NCI-H510A treated with DMSO at 0.1 percent for 48 hours (cell line): ENCODE measurements at places on chromosomes 1 and 21.

DNA sequence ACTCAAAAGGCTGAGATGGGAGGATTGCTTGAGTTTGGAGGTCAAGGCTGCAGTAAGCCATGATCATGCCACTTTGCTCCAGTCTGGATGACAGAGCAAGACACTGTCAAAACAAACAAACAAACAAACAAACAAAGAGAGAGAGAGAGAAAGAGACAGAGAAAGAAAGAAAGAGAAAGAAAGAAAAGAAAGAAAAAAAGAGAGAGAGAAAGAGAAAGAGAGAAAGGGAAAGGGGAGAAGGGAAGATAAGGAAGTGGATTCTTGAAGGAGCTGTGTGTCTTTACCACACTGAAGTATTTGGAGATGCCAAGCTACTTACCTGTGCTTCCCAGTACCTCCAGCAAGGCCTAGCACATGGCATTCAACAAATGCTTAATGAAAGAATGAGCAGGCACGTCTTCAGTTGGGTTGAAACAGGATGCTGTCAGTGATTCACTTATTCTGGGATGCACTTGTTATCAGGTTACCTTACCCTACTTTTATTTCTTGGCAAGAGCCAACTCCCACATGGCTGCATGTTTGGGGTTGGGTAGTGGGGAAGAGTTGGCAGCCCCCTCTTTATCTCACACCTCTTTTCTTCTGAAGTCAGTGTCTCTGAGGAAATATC, 28.8 kb downstream of the CD101 start:
- no peak for DNase-seq

- no peak for DNase-seq
Observed at GRCh38 chr1:165645654-165646366, 14.8 kb downstream of the MGST3 start.

DNA sequence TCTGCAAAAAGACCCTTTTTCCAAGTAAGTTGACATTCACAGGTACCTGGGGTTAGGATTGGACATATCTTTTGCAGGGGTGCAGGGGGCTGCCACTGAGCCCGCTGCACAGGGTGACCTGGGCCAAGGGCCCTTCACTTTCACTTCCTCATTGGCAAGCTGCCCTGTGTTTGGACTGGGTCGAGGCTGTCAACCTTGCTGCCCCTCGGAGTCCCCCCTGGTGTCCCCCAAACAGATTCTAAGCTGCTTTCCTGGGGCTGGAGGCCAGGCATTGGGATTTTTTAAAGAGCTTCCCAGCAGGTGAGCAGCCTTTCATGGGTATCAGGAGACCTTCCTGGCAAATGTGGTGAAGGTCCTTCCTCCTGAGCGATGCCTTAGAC, 7.9 kb upstream of the UMODL1 start:
- peak; percentile 57 for DNase-seq

DNA sequence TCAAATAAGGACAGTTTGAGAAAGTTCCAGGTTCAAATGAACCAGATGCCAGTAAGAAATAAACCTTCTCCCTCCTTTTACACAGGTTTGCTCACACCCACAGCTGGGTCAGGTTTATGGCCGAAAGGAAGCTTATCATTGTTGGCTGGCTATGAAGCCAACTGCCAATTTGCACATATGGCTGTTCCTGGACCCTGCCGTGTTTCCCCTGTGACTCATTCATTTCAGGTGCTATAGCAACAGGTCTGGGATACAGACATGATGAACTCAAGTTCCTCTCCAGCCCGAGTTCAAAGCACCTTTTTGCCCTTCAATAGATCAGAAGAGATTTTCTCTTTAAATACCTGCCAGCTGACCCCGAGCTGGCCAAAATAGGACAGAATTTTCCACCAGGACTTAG, 134.4 kb upstream of the SMYD2 start:
- DNase-seq: no peak

DNA sequence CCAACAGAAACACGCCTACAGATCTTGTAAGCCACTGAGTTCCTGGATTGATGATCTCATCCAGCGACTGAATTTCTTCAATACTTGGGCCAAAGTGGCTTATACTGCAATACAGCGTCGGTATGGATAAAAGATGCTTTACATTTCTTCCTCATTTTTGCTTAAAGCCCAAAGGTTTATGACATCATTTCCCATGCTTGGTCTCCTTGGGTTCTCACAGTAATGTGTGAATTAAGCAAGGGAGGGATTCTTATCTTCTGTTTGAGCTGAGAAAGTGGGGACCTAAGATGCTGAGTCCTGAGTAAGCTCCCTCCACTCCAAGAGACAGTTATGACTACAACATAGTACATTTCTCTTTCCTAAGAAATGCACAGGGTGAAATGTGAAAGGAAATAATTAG, 39.5 kb downstream of the LBR start:
- DNase-seq: no peak

DNA sequence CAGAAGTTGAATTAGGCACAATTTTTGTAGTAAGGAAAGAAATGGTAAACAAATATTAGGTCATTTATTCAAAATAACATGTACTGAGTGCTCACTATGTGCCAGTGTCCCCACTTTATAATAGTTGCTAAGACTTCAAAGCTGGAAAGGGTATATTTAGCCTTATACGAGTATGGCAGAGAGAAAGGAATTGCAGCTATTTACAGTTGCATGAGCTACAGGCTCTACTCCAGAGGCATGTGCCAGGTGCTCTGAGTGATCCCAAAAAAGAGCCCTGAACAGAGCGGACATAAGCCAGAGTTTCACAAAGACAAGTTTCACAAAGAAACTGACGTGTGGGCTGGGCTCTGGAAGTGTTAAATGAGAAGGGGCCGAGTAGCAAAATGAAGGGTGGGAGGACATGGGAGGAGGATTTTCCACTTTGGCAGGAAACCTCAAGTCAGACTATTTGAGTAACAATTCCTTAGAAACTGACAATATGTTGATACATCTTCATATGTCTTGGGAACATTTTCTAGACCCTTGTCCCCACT, 40.9 kb downstream of the FASLG start:
- no peak for DNase-seq

DNA sequence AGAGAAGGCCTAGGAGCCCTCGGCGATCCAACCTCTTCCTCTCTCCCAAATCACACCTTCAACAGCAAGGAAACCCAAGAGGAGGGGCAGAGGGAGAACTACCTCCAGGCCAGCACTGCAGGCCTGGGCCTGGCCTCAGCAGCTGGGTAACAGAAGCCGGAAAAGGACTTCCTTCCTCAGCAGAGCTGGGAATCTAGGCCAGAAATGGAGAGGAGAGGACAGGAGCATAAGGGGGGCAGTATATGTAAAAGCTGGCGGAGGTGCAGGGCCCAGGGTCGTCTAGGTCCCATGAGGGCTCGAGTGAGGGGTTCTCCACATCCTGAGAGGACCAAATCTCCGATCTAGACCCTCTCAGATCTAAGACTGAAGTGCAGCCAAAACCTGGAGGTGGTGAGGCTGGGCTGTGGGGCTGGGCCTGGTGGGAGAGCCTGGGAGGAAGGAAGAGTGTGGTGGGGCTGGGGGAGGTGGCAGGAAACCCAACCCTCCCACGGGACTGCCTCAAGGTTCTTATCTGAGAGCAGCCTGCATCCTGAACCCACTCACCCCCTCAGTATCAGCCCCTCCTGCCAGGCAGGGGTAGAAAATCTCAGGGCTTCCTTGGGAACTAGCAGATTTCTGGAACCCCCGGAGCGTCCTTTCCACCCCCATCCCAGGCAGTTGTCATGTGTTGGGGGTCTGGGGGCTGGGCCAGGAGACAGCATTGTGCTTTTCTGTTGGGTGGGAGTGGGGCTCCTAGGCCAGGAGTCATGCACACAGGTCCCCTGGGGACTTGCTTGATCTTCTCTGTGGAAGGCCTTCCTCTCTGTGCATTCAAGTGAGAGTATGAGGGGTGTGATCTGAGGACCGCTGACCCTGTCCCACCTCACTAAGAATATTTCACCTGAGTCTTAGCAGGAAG, 33.0 kb downstream of the PIK3C2B start:
- DNase-seq: no peak

DNA sequence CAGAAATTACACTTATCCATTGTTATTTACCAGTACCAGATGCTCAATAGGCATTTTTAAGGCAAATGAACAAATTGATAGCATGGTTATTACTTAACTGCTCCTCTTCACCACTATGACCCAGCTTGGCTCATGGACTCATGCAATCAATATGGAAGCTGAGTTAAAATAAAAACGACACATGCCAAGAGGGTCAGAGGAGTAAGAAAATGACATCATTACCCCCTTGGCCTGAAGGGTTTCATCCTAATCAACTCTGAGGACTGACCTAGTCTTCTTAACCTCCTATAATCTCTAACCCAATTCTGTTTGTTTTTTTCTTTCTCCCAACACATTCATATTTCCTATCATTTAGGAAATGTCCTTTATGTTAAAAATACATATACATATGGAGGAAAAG, 41.6 kb downstream of the IRF2BP2 start:
- DNase-seq: no peak

GRCh38 chr1:165647517-165647916, 16.5 kb downstream of the MGST3 start:
- no peak for DNase-seq

GRCh38 chr1:206864939-206865671, at the start of gene IL20:
TSS of gene IL20 (plus strand) at chr1:206865623. CDS start at chr1:206865853, 230 bp downstream.
- no peak for DNase-seq

GRCh38 chr1:4710592-4711415, 56.4 kb downstream of the AJAP1 start:
- DNase-seq: peak; percentile 55

GRCh38 chr1:220028346-220028895, 17.9 kb downstream of the EPRS1 start:
- DNase-seq: no peak

DNA sequence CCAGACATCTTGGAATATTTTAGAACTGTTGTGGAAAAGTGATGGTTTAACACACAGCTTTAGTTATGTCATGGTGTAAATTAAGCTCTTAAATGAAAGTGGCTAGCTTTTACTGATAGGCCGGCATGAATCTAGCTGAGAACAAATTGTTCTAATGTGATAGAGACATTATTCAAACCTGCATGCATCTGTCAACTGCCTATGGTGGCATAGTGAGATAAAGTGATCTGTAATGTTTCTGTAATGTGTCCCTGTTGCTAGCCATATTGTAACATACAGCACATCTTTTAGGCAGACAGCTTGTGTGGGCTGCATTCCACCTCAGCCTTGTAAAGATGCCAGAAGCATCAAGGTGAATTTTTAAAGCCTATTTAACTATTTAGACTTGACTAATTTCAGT, 16.0 kb downstream of the LRIG2 start:
- DNase-seq: no peak

GRCh38 chr1:21266119-21266774, 24.0 kb downstream of the ECE1 start:
- DNase-seq: no peak

GRCh38 chr1:53294567-53294966, 33.3 kb downstream of the LRP8 start:
- no peak for DNase-seq

DNA sequence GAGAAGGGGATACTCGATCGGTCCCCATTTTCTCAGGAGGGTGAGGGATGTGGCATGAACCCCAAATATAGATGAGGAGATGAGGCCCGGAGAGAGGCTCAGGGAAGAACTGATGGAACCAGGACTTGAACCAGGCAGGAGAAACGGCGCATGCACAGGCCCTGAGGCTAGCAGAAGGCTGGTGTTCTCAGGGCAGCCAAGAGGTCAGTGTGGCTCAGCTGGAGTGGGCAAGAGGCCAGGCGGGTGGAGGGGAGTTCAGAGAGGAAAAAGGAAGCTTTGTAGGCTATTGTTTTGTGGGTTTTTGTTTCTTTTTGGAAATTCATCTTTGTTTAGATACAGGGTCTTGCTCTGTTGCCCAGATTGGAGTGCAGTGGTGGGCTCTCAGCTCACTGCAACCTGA, 122.0 kb downstream of the LACTBL1 start:
- no peak for DNase-seq

- no peak for DNase-seq
Observed at GRCh38 chr1:32266921-32267591, 16.0 kb downstream of the LCK start.
